Activated CD4-positive, alpha-beta T cell treated with anti-CD3 and anti-CD28 coated beads, Interleukin-2, amount 50 U/mL, for 16 hours (primary cell): ENCODE measurements at places on chromosomes 6 and 20.

DNA sequence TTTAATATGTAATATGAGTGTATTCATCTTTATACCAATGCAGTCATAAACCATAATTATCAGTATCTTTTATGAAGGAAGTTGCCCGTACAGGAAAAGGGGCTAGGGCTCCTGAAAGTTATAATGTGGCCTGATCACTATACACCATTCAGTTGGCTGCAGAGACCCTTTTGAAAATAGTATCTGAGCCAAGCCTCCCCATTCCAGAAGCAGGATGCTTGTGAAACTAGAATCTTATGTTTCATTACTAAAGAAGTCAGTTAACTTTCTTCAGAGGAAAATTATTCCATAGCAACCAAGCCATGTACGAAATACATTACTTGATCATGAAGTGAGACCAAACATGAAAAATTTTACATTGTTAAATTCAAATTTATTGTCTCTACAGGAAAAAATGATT, 251.5 kb upstream of the TCF21 start:
- no peak for DNase-seq

GRCh38 chr6:73264446-73264845, 1.4 kb upstream of the KHDC1 start:
- DNase-seq = no peak

GRCh38 chr6:45417436-45417835, 39.7 kb upstream of the SUPT3H start:
- DNase-seq = no peak

DNA sequence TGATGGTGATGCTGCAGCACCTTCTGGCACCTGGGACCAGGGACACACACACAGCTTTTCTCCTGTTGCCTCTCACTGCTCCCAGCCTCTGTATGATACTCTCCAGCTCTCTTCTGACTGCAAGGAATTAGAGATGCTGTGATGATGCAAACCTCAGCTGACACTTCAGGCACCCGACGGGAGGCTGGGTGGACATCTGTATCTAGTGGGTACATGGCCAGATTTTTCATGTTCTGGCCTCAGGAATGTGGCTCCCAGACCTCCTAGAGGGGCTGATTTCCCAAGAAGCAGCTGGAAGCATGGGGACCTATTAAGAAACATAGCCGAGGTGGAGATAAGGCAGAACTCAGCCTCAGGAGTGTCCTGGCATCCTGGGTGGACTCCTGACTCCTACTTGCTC, 6.8 kb upstream of the EPB41L1 start:
- no peak for DNase-seq

DNA sequence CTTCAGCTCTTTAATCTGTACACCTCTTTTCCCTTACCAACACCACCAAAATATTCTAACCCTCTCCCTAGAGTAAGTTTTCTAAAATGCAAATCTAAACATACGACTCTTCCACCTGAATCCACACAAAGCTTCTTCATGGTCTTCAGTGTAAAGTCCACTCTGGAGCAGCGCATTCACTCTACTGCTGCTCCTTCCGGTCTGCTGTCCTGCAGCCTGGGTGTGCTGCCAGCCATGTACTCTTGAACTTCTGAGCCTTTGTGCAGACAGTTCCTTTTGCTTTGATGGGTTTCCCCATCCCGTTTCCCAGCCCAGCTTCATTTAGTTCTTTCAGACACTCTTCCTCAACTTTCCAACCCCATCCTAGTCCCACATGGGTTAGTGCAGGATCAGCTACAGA, 108.7 kb upstream of the SGK1 start:
- DNase-seq = no peak
